Glomerular endothelial cell (primary cell): ENCODE measurements at places on chromosomes 6 and 20.

GRCh38 chr20:14649662-14650061 lies 312.2 kb upstream of the FLRT3 start:
- no peak for DNase-seq

DNA sequence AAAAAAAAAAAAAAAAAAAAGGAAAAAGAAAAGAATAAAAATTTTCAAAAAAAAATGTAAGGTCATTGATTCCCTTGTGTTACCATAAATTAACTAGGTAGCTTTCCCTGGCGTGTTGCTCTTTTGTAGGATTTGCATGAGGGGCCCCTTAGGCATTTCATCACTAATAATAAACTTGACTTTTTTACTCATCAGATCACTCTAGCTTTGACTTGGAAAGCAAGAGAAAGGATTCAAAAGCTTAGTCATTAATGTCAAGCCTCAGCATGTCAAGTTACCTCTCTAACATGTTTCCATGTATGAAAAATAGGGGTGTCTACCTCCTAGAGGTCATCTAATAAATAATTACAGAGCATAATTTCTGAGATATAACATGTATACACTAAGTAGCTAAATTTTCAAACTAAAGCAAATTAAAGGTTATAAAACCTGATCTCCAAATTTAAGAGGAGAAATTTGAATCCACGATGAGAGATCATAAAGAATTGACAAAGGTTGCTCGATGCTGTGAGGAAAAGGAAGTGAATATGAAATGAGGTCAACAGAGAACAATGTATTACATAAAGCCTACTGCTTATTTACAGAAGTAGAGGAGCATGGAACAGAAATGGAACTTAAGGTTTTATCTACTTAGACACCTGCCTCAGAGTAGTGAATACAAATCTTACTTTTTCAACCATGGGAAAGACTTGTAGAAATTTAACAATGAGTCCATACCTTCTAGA lies 86.8 kb downstream of the ARHGAP18 start:
- no peak for DNase-seq

- DNase-seq, result no peak
Observed at GRCh38 chr20:49310705-49311104, 32.8 kb upstream of the ZNFX1 start.

- DNase-seq, result no peak
Observed at GRCh38 chr20:19907326-19908056, 109.7 kb upstream of the NAA20 start.

- DNase-seq, result no peak
Observed at GRCh38 chr20:20897922-20898321, 185.5 kb upstream of the RALGAPA2 start.

DNA sequence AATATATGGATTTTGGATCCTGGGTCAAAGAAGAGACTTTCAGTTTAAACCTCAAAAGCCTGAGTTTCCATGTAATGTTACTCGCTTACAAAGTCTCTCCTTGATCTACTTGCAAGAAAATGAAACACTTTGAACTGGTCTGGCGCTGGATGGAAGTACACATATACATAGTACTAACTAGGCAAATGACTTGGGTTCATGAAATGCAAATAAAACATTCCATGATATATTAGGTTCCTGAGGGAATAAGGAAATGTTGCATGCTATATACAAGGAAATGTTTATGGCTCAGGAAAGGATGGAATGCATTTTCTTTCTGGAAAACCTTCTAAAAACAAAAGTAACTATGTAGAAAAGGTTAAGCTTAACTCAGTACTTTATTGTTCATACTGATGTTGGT lies 11.4 kb upstream of the TXLNB start:
- no peak for DNase-seq

DNA sequence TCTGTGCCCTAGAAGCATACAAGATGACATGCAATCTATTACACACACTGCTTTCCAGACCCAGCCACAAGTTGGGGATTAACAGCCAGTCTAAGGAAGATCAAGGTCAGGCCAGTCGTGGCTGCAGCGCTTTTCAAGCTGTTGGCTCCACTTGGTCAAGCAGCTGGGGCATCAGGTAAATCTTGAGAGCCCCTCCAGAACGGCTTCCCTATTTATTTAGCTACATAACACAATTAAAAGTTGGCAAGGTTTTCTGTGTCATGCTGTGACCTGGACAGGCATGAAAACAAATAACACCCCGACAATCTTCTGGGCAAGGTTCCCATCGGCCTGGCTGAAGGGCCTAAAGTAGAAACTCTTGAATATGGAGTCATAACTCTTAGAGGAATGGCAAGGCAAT lies 524.3 kb downstream of the PRKN start:
- DNase-seq, result no peak

DNA sequence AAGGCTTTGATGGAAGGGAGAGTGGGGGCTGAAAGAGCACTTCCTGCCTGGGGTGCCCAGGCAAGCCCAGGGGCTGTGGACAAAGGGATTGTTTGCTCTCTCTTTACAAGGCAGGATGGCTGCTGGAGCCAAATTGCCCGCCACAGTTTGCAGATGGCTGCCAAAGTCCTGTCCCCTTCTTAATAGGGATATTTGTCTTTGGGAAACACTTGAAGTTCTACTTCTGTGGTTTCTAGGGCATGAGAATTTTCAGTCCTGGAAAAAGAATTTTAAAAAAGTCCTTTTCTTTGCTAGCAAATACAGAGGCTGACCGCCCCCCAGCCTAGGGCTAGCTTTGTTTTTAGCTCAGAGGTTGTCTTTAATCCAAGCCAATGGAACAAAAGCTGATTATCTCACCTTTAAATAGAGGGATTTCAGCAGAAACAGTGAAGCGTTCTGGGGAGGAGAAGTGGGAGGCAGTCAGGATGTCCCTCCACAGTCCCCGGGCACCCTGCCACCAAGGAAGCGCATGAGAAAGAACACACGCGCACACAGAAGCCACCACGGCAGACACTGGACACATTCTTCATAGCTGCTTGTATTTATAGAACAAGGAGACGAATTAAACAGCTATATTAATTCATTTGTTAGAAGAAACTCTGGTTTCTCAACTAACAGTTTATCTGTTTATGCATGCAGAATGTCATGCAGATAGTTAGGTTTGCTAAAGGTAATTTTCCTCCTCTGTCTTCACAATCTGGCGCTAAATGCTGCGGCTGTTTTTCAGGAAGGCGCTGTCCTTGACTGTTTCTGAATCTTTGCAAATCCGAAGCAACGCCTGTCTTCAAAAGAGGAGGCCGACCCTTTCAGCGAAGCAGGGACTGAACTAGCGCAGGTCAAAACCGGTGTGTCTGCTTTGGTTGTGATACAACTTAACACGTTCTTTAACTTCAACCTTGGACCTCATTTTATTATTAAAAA lies 736.9 kb downstream of the QKI start:
- no peak for DNase-seq

DNA sequence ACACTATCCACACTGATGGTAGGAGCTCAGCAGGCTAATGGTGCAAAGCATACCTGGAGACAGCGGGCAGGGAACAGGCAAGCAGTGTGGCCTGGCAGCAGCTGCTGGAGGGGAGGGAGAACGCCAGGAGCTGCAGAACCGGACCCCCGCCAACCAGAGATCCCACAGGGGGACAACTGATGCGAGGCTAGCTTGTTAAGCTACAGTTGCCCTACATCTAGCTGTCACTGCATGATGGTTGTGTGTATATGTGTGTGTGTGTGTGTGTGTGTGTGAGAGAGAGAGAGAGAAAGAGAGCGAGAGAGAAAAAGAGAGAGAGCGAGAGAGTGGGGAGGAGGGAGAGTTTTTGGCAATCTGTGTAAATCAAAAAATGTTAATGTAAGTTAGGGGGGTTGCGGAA lies 69.7 kb upstream of the NHSL1 start:
- DNase-seq, result no peak

DNA sequence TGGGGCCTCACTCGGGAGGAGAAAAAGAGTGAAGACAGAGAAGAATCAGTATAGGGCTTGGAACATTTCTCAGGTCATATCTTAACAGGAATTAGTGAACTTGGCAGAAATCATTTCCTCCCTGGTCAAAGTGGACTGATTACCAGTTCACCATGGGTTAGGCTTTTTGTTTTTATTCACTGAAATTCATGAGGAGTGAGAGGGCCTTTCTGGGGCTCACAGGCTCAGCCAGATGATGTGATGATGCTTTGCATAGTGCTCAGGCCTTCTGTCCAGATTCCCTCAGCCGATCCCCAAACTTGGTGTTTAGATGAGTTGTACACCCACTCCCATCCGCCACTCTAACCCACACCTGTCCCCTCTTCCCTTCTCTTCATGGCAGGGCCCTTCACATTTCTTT lies 32.5 kb downstream of the SRSF3 start:
- no peak for DNase-seq

- no peak for DNase-seq
Observed at GRCh38 chr6:8113131-8113654, 10.8 kb upstream of the EEF1E1 start.

DNA sequence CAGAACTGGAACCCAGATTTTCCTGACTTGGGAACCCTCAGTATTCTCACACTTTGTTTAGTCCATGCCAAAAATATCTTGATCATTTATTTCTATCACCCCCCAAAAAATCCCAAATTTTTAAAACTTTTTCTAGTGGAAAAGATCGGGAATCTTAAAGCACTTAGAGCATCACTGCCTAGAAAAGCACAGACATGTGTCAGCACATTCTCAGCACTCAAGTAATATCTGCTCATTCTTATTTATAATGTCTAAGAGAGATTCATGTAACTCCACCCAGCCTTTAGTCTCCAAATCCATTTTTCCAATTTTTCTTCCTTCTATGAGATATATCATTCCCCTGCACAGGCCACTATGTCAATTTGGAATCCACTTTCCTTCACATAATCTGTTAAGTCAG lies 29.9 kb upstream of the HSF2 start:
- no peak for DNase-seq

DNA sequence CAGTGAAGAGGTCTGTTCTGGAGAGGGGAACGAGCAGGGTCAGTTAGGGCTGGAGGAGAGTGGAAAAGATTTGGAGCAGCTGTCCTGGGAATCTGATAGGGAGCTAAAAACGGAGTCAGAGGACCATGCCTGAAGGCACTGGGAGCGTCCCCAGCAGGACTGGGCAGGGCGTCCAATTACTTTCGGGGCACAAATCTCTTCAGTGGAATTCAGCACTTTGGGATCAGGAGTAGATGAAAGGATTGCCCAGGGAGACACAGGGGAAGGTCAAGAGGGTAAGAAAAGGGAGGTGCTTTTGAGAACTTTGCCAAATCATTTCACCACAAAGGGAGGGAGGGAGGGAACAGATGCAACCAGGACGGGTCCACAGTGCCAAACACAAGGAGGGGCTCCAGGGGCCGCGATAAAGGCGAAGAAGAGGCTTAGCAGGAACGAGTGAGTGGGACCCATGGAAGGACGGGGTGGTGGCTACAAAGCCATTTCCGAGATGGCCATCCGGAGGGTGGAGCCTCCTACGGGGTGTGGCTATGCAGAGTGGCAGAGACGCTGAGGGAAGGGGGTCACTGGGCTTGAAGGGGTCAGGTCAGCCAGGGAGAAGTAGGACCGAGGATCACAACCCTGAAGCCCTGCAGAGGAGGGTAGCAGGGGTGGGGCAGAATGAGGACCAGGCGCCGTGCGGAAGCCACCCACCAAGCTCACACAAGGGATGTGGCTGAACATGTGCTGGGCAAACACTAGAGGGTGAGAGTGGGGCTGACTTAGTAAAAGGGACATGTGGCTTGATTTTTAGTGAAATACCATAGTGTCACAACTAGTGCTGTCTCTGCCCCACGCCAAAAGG lies 180.0 kb upstream of the RREB1 start:
- DNase-seq, result no peak

DNA sequence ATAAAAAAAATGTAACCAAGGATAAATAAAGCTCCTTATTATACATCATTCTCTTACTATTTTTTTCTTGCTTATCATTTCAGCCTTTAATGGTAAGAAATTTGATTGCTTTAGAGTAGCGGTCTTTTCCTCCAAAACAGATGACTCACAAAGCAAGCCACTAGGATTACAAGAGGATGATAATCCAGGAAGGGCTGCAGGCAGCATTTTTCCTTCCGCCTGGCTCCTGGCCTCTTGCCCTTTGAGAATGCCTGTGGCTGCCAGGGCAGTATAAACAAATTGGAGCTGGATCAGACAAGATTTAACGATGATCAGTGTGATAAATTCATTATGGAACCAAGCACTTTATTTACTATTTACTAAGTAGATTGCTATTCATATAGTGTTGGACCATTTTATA lies 9.7 kb upstream of the FBXL4 start:
- DNase-seq, result peak; percentile 73

GRCh38 chr20:23096986-23097520 lies 10.9 kb upstream of the CD93 start:
- no peak for DNase-seq

DNA sequence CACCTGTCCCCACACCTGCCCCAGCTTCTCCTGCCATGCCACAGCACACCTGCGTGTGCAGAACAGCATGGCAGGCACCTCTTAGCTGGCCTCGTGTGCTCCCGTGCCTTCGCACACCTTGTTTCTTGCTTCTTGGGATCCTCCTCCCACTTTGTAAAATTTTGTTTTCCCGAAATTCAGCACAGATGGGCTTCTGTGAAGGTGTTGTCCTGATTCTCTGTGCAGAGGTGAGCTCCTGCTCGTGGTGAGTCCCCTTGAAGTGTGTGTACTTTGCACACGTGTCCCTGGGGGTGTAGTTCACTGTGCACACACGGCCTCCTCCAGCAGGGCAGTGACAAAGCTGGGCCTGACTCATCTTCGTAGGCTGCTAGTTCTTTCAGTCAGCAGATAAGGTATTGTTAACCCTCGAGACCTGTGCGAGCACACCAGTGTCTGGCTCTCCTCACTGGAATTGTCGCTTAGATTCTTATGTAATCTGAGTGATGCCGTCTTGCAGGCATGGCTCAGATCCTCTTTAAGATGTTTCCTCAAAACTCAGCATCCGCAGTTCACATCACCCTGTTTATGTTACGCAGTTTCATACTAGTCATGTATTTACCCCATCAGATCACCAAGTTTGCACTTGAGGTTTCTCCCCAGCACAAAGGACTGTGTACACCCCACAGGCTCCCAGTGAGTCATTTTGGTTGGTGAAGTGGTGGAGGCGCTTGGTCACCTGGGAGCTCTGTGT lies 77.7 kb downstream of the CDYL start:
- DNase-seq, result no peak

DNA sequence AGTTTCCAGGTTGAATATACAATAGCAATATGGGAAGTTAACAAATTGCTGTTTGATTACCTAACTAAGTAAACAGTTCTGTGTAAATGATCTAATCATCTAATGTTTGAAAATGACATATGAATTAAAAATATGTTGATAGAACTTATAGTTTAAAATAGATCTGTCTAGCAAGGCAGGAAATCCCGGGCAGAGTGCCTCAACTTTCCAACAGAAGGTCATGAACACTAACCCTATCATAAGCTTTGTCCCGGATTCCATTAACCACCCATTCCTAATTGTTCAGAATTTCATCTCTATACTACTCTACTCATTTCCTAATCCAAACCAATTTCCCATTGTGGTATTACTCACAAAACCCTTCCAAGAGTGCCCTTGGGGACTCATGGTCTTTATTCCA lies 10.2 kb downstream of the TAAR1 start:
- no peak for DNase-seq

DNA sequence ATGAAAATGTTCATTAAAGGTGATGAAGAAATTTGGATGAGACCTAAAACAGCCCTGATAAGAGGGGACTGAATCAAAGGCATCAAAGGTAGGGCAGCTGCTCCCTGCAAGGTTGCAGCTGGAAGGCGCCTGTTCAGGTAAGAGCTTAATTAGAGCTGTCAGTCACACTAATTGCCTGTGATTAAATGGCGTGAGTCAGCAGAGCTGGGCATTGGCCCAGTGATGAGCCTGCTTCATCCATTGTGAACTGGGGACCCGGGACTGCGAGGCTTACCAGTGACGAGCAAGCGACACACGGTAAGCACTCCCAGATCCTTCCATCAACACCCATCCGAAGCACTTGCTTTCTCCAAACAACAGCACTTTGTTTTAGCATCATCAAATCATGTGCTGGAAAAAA lies 621.5 kb upstream of the CDH4 start:
- no peak for DNase-seq
